ENCODE measurements at places on chromosomes 1 and 21. TPM values are rescaled to one million over a fixed set of nuclear protein-coding genes. Genes with fewer than 3 reads are reported as not detected.

DNA sequence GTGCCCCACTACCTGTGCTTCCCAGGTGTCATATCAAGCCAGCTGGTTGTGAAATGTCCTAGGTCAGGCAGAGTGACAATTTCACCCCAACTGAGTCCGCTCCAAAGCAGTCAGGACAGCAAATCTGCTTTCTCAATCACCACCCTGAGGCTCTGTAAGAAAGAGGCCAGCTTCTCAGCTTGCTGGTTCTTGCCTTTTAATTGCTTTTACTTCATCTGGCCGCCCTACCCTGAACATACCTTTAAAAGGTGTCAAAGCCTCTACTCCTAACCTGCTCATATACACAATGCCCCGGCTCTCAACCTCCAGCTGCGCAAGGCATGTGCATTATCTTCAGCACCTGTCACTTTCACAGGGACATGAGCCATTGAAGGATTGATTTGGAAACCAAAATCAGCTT, 581.6 kb downstream of the NPHP4 start:
- DNase-seq: no peak

DNA sequence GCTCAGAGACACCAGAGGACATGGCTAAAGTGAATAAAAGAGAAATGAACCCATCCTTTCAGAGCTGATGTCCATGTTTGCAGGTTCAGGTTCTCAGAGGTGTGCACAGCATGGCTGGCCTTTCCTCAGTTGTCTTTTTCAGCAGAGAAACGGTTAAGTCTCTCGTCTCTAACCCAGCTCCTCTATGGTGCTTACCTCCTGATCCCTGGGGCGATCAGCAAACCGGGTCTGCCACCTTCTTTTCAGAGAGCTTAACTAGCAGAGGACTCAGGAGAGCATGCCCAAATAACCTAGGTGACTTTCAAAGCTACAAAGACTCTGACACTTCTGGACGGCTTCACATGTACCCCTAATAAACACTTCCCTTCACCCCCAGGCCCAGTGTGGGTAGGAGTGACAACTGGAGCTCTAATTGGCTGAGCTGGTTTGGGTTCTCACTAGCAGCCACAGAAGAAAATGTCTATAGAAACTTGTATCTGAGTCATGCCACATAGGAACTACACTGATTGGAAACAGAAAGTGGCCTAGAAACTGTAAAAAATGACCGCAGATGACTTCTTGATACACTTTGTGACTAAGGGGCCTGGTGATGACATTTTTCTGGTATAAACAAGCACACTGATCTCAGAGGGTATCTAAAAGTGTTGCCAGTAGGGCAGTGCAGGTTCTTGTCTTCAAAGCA, at the start of gene AIM2:
Gene AIM2 (minus strand): TSS at position 329 of the 682 bp plus-strand sequence. CDS start 3,267 bp downstream, outside the sequence.
- no peak for DNase-seq

NUDT4B gene
- total RNA-seq: not detected

GRCh38 chr21:42089093-42089631, 18.0 kb downstream of the UMODL1 start:
- no peak for DNase-seq

GRCh38 chr1:184770181-184770979, 15.7 kb upstream of the EDEM3 start:
- no peak for DNase-seq

ZNF648 gene
- not detected for total RNA-seq

GRCh38 chr1:95067062-95067461, 5.7 kb downstream of the ALG14 start:
- DNase-seq: no peak

Data from left ventricle myocardium inferior (tissue), 1 donor.